ENCODE measurements at places on chromosomes 3 and 15.
A peak's percentile ranks its signal among the peaks of the same experiment; 100 is the strongest.

GRCh38 chr3:12541625-12542024 is 3.7 kb downstream of the MKRN2OS start:
- no peak for DNase-seq

DNA sequence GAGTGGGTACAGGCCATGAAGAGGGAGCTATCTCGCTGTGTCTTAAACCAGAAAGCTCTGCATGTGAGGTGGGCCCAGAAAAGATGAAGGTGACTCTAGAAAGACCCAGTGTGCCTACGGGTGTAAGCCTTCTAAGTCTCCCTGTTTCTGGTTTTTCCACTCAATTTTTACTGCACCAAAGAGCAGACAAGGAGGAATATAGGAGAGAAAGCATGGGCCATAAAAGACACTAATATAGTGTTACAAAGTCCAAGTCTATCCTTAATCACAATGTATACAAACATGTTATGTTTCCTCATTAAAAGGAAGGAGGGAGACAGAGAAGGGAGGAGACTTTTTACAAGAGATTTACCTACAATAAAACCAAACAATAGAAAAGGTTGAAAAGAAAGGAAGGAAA is 24.1 kb upstream of the ZKSCAN7 start:
- DNase-seq = no peak

GRCh38 chr15:56099311-56099710 is 105.9 kb upstream of the NEDD4 start:
- DNase-seq = no peak

DNA sequence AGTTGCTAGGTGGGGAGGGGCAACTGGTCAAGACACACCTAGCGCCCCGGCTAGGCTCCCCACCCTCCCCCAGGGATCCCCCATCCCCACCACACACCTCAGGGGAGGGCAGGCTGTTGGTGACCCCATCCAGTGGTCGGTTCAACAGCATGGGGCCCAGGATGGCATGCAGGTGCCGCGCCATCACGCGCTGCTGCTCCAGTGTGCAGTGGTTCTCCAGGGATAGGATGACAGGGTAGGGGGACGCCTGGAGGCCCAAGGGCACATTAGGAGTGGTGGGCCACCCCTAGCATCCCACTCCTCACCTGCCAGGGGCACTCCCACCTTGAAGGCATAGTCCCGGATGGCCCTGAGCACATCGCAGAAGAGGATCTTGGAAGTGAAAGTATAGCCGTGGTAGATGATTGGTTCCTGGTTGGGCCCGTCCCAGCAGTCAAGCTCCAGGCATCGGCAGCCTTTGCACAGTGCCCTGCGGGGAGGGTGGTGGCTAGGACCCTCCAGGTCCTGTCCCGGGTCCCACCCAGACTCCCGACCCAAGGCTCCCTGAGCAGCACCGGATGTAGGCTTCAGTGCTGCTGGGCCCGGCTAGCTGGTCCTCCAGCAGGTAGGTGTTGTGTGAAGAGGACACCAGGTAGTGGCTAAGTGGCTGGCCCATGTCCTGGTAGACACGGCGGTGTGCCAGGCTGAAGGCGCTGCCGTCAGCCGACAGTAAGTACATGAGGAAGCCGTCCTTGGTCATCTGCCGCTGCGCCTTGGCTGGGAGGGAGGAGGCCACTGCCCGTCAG is 19.4 kb downstream of the VILL start:
- no peak for DNase-seq

- no peak for DNase-seq
Observed at GRCh38 chr15:100537331-100537730, 8.6 kb upstream of the CERS3 start.

DNA sequence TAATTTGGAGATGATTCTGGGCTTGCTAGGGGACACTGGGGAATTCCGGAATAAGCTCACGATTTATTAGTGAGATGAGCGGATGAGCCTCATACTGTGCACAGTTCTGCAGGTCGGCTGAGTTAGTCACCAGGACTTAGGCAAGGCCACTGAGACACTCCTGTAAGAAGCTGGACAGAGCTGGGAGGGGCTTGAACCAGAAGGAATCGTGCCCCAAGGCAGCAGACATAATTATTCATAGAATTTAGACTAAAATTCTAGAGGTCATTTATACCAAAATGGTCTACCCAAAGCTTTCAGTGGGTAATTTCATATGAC is 121.4 kb downstream of the VGLL4 start:
- no peak for DNase-seq

DNA sequence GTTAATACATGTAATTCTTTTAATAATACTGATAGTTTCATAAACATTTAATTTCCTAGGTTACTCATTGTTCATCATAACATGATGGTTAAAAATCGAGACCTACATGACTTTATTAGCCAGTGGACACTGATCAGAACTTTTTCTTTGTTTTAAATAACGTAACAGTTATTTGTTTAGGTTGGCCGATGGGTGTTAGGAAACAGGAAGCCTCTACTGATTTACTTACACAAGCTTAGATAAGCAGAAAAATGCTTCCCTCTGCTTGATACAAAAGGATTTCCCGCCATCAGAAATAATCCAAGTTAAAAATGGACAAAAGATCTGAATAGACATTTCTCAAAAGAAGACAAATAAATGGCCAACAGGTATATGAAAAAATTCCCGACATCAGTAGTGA is 16.6 kb upstream of the APH1B start:
- DNase-seq = no peak

- no peak for DNase-seq
Observed at GRCh38 chr15:100208921-100209603, 132.7 kb downstream of the ADAMTS17 start.

DNA sequence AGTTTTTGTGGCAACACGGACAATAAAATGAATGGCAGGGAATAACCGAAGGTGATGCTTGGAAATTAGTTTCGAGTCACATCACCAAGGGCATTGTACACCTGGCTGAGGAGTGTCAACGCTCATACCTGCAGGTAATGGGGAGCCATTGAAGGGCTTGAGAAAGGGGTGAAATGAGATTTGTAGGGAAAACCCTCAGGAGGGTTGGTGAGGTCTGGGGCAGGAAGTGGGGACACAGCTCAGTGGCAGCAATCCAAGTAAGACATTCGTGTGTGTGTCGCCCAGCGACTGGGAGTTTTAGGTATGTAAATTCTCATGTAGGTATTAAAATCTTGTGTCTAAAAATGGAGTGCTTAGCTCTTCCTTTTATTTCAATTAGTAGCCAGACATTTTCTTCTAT is 14.3 kb downstream of the PARP14 start:
- no peak for DNase-seq

- DNase-seq = no peak
Observed at GRCh38 chr3:159923956-159924355, 64.7 kb upstream of the IL12A start.

DNA sequence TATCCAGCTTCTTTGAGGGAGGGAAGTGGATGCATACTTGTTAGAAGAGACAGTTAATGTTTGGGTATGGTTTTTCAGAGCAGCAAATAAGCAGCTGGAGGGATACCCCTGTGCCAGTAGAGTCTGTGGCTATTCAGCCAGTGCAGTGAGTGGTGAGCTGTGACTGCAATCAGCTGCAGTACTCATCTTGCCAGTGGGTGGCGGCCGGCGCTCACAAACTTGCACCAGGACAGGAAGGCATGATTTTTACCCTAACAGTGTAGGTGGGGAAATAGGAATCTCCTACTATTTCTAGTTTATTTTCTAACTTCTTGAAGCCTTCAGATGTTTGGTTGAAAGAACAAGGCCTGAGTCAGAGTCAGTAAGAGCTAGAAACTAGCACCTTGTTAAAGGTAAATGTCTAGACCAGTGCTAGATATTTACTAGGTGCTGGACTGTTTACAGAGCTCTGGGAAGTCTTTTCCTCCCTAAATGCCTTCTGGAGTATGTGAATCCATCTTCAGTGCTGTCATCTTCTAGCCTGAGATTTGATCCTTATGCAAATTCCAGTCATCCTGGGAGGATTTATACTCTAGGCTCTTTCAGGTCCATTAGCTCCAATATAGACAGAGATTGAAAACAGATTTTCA is 23.6 kb downstream of the TIMP4 start:
- peak; percentile 59 for DNase-seq

DNA sequence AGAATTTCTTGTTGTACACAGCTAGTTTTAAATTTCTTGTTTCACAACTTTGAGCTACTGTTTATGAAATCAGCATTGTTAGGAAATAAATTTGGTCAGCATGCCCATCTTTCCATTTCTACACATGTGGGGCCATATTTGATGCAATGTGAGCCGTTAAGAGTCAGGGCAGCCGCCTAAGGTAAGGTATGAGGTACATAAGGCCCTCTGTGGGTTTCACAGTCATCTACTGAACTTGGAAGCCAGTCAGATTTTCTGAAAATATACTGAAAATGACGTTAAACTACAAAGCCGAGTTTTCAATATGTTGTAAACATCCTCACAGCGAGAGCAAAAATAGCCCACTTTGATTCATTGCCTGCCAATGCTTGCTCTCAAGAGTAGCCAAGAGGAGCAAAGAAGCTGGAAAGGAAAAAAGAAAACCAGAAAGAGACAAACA is 94.7 kb upstream of the PDZRN3 start:
- peak; percentile 61 for DNase-seq

DNA sequence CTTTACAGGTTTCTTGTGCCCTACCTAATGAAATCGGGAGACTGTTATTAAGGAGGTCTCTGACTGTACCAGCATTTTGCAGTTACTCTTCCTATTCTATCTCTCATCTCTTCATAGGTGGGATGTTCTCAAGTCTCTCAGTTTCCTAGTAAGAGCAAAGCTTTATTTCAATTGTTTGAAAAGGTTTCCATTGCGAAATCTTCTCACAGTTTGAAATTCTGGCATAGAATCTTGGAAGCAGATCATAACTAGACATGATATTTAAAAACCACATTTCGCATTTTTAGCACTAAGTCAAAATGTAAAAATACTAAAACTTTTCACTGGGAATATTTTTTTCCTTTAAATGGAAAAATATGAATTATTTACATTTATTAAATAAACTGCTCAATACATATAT is 1311.4 kb downstream of the ROBO2 start:
- DNase-seq = no peak

- no peak for DNase-seq
Observed at GRCh38 chr3:113802795-113803455, 35.7 kb upstream of the GRAMD1C start.

DNA sequence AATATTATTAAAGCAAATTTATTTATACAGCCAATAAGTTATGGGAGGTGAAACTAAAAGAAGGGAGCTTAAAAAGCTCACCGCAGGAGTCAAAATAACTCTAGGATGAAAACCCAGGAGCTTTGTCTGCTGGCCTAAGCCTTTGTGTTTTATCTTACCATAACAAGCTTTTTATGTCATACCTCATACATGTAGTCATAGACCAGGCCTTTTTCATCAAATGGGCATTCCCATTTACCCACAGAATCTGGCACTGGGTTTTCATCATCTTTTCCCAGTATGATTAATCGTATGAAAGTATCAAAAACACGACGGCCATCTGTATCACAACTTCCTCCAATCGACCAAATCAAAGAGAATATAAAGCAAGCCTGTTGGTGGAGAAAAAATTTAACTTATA is 122.8 kb downstream of the DNAH12 start:
- peak; percentile 4 for DNase-seq

- DNase-seq = peak; percentile 25
Observed at GRCh38 chr15:101068961-101069653, 149.9 kb downstream of the LRRK1 start.

DNA sequence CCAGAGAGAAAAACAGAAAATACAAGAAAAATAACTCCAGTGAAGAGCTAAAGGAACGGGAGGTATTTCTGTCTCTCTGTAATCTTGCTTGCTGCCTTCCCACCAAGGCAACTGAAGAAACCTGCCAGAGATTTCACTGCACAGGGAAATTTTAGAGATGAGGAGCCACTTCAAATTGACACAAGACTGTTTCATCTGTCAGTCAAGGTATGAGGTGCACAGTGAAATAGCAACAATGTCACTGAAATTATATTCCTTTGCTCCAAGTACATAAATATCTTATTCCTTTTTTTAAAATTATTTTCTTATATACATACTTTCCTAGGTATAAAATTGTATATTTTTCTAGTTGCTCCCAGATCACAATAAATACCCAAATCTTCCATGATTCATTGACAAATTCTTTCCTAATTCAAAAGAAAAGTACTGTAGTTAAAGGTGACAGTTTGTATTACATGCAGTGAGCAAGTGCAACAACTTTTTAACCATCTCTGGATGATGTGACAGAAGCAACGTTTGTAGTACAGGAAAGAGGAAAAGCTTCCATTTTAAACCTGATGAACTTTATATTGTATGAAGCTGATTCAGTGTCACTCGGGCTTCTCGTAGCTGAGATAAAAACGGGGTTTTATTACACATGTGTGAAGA is 563.4 kb downstream of the TUSC7 start:
- DNase-seq = no peak

DNA sequence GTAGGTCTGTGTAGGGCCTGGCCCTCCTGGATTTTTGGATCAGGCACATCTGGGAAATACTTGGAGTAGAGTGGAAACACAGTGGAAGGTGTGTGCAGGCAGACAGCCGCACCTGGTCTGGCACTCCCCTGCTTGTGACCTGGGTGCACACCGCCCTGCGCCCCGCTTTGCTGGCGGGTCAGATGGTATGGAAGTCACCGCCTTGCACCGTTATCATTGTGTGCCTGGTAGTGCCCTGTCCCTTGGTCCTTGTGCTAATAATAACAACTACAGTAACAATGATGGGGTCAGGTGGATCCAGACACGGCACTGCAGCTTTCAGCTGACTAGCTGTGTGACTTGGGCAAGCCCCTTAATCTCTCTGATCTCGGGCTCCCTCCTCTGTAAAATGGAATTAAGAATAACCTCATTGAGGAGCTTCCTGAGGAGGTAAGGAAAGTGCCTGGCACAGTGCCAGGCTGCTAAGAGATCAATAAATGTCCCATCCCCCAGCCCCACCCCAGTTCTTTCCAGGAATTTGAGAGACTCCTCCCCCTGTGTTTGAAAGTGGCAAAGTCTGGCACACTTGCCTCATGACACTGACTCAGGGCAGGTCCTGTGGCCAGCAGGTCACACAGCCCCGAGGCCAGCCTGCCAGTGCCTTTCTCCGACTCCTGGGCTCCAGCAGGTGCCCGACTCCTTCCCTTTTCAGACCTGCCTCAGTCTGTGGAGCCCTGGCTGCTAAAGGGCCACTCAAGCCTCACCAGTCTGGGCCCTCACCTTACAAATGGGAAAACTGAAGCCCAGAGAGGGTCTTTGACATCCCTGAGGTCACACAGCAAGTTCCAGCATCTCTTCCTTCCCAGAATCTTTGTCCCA is 9.8 kb downstream of the ISG20 start:
- DNase-seq = no peak
